ENCODE measurements at places on chromosomes 4 and X.

DNA sequence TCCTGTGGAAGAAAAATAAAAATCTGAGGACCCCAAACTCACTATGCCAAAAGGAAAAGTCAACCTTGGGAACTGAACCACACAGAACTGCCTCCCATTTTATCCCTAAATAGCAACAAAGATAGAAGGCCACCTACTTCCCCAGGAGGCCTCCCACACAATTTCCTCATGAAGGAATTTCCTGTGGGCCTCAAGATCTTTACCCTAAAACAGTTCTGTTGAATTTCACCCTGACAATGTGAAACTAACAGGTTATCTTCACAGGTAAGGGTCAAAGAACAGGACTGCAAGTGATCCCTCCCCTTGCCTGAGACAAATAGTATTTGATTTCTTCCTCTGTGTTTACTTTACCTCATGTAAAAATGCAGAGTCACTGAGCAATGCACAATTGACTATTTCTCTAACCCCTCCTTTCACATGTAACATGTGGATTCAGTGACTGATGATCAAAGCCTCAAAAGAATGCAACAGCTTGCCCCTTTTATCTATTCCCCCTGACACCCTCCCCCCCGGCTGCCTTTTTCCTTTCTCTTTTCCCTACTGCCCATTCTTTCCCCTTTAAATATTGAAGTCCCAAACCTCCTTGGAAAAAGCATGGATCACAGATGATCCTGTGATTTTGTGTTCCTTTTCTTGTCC is 33.3 kb downstream of the MEPE start:
- DNase-seq = no peak

DNA sequence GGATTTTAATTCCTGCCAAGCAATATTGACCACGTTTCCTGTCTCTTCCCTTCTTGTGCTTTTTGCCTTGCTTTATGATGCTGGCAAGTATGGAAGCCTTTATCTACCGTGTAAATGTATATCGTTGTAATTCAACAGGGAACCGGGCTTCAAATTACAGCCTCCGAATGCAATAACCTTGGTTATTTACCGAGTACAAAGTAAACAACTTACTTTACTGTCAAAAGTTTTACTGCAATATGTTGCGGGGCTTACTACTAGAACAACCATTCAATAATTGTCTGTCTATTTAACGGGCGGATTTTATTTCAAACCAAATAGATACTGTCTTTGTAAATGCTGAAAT is 73.1 kb downstream of the PALLD start:
- DNase-seq = no peak

- peak; percentile 33 for DNase-seq
These were observed 17.3 kb downstream of the CTPS2 start for GRCh38 chrX:16695079-16695676.

- no peak for DNase-seq
These were observed 41.9 kb upstream of the SOD3 start for GRCh38 chr4:24753519-24753918.

- no peak for DNase-seq
These were observed 79.3 kb downstream of the TEX13C start for GRCh38 chrX:125398959-125399440.

DNA sequence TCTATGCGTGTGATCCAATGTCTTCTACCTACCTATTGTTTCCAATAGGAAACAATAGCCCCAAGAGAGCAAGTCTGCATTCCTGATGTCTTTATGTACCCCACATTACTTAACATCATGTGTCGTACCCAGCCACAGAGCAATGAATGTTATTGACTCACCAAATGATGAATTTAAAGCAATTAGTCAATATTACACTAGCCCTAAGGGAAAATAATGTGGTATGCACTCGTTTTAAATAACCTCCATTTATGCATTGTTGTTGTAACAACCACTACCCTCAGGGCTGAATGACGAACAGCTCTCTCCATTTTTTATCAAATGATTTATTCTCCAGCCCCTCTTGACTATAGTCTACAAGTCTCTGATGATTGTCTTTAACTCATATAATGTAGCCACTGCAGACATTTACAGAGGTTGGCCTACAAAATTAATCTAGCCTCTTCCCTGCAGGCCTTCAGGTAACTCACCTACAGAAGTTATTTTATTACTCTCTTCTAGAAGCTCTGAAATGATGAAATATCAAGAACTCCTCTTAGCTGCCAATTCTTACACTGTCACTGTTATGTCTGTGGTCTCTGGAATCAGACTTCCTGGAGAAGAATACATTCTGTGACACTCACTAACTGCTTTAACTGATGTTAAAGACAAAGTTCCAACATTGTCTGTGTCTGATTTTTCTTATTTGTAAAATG is 601.7 kb upstream of the GRIA3 start:
- DNase-seq = no peak

GRCh38 chrX:20529711-20530110 is 263.0 kb upstream of the RPS6KA3 start:
- peak; percentile 5 for DNase-seq

- DNase-seq = no peak
These were observed 110.8 kb upstream of the NOCT start for GRCh38 chr4:138904793-138905192.

DNA sequence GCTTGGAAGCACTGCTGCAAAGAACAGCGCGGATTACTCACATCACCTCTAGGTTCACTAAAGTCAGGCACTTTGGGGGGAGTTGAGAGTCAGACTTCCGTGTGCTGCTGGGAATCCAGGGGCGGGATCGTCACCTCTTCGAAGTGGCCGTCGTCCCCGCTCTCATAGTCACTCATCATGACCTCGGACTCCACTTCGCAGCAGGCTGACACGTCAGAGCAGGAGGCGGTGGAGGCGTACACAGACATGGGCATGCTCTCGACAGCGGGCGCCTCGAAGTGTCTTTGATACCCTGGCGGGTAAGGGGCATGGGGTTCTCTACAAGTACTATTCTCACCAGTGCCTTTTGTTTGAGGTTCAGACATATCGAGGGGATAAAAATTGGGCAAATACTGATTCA is 33.1 kb upstream of the MTNR1A start:
- DNase-seq = no peak

GRCh38 chrX:153032397-153033118 is 23.7 kb upstream of the PNMA3 start:
- peak; percentile 57 for DNase-seq

DNA sequence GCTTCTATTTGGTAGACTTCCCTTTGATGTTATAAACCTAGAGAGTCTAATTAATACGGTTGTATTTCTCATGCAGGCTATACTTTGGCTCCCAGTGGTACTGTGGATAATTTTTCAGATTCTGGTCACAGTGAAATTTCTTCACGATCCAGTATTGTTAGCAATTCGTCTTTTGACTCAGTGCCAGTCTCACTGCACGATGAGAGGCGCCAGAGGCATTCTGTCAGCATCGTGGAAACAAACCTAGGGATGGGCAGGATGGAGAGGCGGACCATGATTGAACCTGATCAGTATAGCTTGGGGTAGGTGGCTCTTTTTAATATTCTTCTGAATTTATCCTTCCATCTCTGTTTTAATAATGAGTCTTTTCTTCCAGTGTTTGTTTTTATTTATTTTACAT is 249.7 kb downstream of the RAPGEF2 start:
- peak; percentile 5 for DNase-seq

DNA sequence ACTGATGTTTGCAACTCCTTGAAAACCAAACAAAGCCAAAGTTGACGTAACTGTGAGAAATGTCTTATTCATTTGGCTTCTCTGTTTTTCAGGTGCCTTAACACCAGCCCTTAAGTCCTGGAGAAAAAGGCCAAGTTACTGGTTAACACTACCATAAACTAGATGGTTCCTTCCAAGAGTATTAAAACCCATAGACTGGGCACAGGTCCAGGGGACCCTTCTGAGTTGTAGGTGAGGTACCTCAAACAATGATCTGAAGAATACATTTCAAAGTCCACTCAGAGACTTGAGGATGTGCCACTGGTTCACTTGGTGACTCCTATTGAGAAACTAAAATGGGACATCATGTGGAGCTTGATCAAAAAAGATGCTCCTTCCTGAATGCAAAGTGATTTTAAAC is 87.0 kb downstream of the NKX6-1 start:
- DNase-seq = no peak

DNA sequence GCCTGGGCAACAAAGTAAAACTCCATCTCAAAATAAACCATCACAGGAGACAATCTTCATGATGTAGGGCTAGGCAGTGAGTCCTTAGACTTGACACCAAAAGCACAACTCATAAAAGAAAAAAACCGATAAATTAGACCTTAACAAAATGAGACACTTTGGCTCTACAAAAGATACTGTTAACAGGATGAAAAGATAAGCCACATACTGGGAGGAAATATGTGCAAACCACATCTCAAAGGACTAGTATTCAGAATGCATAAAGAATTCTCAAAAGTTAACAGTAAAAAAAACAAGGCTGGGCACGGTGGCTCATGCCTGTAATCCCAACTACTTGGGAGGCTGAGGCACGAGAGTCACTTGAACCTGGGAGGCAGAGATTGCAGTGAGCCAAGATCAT is 13.2 kb downstream of the EFHC2 start:
- no peak for DNase-seq

DNA sequence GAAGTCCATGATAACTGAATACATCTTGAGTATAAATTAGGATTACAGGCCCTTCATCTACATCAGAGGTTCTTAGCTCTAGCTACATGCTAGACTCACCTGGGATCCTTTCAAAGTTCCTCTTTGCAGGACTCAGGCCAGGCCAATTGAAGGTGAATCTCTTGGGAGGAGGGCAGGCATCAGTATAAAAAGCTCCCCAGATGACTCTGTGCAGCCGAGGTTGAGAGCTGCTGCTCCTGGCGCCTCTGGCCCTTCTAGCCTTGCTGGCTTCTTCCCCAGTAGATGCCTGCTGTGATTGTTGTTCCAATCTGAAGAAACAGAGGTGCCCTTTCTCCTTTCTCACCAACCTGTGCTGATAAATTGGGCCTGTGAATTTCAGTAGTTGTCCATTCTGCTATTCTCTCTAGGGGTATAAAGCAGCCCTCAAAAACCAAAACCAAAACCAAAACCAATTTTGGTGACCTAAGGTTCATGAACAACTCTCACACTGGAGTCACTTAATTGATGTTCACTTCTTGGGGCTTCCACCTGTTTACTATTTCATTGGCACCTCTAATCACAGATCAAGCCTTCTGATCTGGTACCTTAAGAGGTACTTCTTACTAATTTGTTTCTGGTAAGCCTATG is 78.7 kb downstream of the SUPT20HL2 start:
- no peak for DNase-seq

DNA sequence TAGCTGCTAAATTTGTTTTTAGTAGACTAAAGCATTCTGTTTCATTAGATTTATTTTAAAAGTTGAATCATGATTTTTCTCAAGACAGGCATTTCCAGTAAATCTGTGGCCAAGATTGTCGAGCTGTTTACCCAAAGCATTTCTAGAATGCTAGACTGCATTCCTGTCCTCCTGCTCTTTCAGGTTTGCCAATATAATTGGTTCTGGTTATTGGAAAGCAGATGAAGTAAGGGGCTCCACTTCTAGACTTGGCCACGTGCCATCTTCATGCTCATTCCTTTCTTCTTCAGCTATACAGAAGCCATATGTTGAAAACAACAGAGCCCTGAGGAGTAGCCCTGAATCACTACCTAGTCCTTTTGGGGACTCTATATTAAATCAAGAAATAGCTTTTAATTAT is 62.5 kb downstream of the PGRMC2 start:
- DNase-seq = no peak

DNA sequence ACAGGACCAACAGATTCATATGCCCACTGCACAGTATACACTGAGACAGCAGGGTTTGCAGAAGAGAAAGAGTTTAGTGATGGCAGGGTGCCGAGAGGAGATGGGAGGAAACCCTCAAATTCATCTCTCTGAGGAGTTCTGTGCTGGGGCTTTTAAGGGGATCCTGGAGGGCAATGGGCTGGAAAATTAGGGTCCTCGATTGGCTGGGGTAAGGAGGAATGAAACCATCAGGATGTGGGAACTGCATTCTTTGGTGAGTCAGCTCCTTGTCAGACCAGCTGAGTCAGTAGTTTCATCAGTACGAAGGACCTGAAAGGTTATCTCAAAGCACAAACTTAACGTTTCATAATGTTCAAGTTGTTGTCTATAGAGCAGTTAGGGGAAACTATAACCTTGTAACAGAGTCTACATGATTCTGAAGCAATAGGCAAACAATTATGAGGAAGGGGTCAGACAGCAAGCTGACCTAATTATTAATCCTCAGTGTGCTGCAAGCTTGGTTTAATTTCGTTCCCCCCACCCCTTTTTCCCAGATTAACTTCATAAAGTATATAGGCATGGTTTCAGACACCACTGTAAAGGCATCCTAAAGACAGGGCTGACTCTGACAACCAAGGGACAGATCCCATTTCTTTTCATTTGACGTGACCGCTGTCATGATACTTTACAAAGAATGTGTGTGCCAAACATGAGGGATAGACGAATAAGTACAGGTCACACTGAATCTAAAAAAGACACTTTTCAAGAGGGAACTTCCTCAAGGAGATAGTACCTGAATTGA is 1.5 kb upstream of the MSMO1 start:
- no peak for DNase-seq

DNA sequence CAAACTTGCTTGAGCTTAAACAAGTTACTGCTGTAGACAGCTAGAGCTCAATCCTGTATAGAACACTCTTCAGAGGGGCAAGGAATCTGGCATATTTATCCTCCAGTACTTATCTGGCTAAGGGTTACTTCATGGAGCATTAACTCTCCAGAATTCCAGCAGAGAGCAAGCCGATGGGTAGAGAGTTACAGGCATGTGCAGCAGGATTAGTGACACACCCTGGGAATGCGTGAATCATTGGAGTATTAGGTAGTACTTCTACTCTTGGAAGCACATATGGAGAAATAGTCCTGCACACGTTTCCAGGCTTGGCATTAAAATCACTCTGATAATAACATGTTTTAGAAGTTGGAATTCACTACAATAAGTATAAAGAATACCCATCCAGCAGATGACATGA is 35.4 kb downstream of the GRXCR1 start:
- DNase-seq = no peak

DNA sequence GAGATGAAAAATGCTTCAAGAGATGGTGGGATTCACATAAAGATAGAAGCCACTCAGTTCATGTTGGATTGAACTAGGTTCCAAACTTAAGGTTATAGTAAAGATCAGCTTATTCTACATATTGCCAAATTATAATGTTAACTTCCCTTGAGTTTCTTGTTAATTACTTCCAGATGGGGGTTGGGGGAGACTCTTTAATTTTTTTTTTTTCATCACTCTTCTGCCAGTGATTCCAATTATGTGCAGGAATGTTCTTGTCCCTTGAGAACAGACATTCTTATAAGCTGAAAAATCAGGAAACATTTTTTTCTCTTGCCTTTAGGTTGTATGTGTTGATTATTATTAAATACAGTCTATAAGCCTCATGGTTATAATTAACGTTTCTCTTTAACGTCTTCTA is 30.0 kb downstream of the MND1 start:
- no peak for DNase-seq

- DNase-seq = no peak
These were observed 32.2 kb downstream of the PLS3 start for GRCh38 chrX:115592997-115593734.

- DNase-seq = no peak
These were observed 82.1 kb downstream of the FIP1L1 start for GRCh38 chr4:53459548-53459947.

Data from cerebellum (tissue), 4 donors.